Pulmonary artery endothelial cell (primary cell): ENCODE measurements at places on chromosomes 4 and X. TPM values are rescaled to one million over a fixed set of nuclear protein-coding genes. Genes with fewer than 3 reads are reported as not detected.

The ETDB gene
- total RNA-seq, result not detected in 2 replicates

The CT45A5 gene
- not detected in 2 replicates for total RNA-seq

The NHSL2 gene
- total RNA-seq, result 21.2 and 22.0 TPM in 2 replicates

The CT45A3 gene
- total RNA-seq, result not detected in 2 replicates

The PCDH18 gene
- 0.07 and 0.21 TPM in 2 replicates for total RNA-seq

The ESX1 gene
- total RNA-seq, result not detected in 2 replicates

The ERAS gene
- not detected in 2 replicates for total RNA-seq

The CPLX1 gene
- 0.13 and 0.14 TPM in 2 replicates for total RNA-seq

The BEX1 gene
- 0.20 TPM in 1 of 2 replicates, not detected in the other for total RNA-seq

The SPON2 gene
- 0.07 and 0.28 TPM in 2 replicates for total RNA-seq

The CENPVL1 gene
- not detected in 2 replicates for total RNA-seq

The THAP9 gene
- 4.3 and 5.1 TPM in 2 replicates for total RNA-seq

The HOPX gene
- 0.21 and 28.1 TPM in 2 replicates for total RNA-seq

The SPANXA2 gene
- not detected in 2 replicates for total RNA-seq

The SLC16A2 gene
- 1.3 TPM in 2 replicates for total RNA-seq

The USP53 gene
- total RNA-seq, result 40.8 and 73.1 TPM in 2 replicates

The ARL13A gene
- not detected in 2 replicates for total RNA-seq

The CXorf58 gene
- not detected in 2 replicates for total RNA-seq

The IL13RA2 gene
- 0.26 and 0.32 TPM in 2 replicates for total RNA-seq

The FAT4 gene
- total RNA-seq, result 29.7 and 46.8 TPM in 2 replicates

The QDPR gene
- total RNA-seq, result 19.4 and 28.9 TPM in 2 replicates

The CD40LG gene
- total RNA-seq, result not detected in 2 replicates

The PF4V1 gene
- total RNA-seq, result 1.1 TPM in 1 of 2 replicates, not detected in the other

The CMC4 gene
- total RNA-seq, result 11.3 and 11.8 TPM in 2 replicates

The MAN2B2 gene
- total RNA-seq, result 15.3 and 16.3 TPM in 2 replicates

The HPGDS gene
- total RNA-seq, result not detected in 2 replicates

The ATP2B3 gene
- total RNA-seq, result 0.11 TPM in 1 of 2 replicates, not detected in the other

The IL1RAPL1 gene
- total RNA-seq, result 0.92 TPM in 1 of 2 replicates, not detected in the other

The SAGE1 gene
- total RNA-seq, result not detected in 2 replicates

The PABPC4L gene
- 0.13 and 0.18 TPM in 2 replicates for total RNA-seq

The TXK gene
- total RNA-seq, result 0.04 and 0.07 TPM in 2 replicates

The CDKL2 gene
- total RNA-seq, result 0.13 and 0.39 TPM in 2 replicates

The TSPAN7 gene
- total RNA-seq, result 4.6 and 13.5 TPM in 2 replicates

The SSX2B gene
- total RNA-seq, result not detected in 2 replicates

The RRH gene
- total RNA-seq, result 0.07 TPM in 1 of 2 replicates, not detected in the other

The MAGEE2 gene
- total RNA-seq, result not detected in 2 replicates

The PDHA1 gene
- 145 and 169 TPM in 2 replicates for total RNA-seq

The SEPTIN11 gene
- 163 and 206 TPM in 2 replicates for total RNA-seq

The ADGRG2 gene
- total RNA-seq, result 0.04 TPM in 1 of 2 replicates, not detected in the other

The MMRN1 gene
- 1,455 and 1,534 TPM in 2 replicates for total RNA-seq

The F11 gene
- total RNA-seq, result not detected in 2 replicates

The NOCT gene
- total RNA-seq, result 23.6 and 30.3 TPM in 2 replicates

The TLR1 gene
- total RNA-seq, result 6.5 and 7.5 TPM in 2 replicates

The STATH gene
- not detected in 2 replicates for total RNA-seq

The MAGEB17 gene
- total RNA-seq, result not detected in 2 replicates

The FAM149A gene
- 0.28 and 0.40 TPM in 2 replicates for total RNA-seq

The ENPEP gene
- not detected in 2 replicates for total RNA-seq

The LANCL3 gene
- total RNA-seq, result 0.35 and 0.99 TPM in 2 replicates

The MAGEA9B gene
- total RNA-seq, result not detected in 2 replicates

The RAB9B gene
- 0.35 and 0.40 TPM in 2 replicates for total RNA-seq

The CFAP99 gene
- 0.04 TPM in 1 of 2 replicates, not detected in the other for total RNA-seq

The MAGEC1 gene
- 0.07 TPM in 1 of 2 replicates, not detected in the other for total RNA-seq

The YTHDC1 gene
- 40.4 and 48.4 TPM in 2 replicates for total RNA-seq

The SLC6A14 gene
- not detected in 2 replicates for total RNA-seq

The WDR45 gene
- 23.3 and 25.5 TPM in 2 replicates for total RNA-seq

The ITGB1BP2 gene
- 0.46 and 1.4 TPM in 2 replicates for total RNA-seq

The NPNT gene
- total RNA-seq, result under 0.01 and 0.11 TPM in 2 replicates

The RHOXF2B gene
- total RNA-seq, result not detected in 2 replicates
